Activated naive CD4-positive, alpha-beta T cell treated with anti-CD3 and anti-CD28 coated beads, Interleukin-2, amount 10 ng/mL, durations not matched to agents 5 hours and 36 hours (primary cell): ENCODE measurements at places on chromosomes 5 and 9. TPM values are rescaled to one million over a fixed set of nuclear protein-coding genes. Genes with fewer than 3 reads are reported as not detected.

FAM221B gene
- total RNA-seq = not detected

RGP1 gene
- total RNA-seq = 28.8 TPM

INSL6 gene
- not detected for total RNA-seq

CCL27 gene
- not detected for total RNA-seq

SLC1A1 gene
- total RNA-seq = not detected

GARIN3 gene
- 0.10 TPM for total RNA-seq

CSF2 gene
- total RNA-seq = 2.9 TPM

MCTP1 gene
- total RNA-seq = not detected

MSMP gene
- not detected for total RNA-seq

GALT gene
- total RNA-seq = 126 TPM

BRINP1 gene
- total RNA-seq = not detected

C9 gene
- total RNA-seq = not detected

ENTPD2 gene
- 0.36 TPM for total RNA-seq

PNPLA7 gene
- 7.9 TPM for total RNA-seq

CARD9 gene
- 0.22 TPM for total RNA-seq

PCDHB3 gene
- not detected for total RNA-seq

SV2C gene
- 0.03 TPM for total RNA-seq

BARX1 gene
- 0.76 TPM for total RNA-seq

PWWP2A gene
- total RNA-seq = 26.5 TPM

IL5 gene
- total RNA-seq = 0.48 TPM

SRD5A1 gene
- 13.6 TPM for total RNA-seq

MRPS27 gene
- total RNA-seq = 62.4 TPM

MAMDC4 gene
- total RNA-seq = 14.6 TPM

QRFP gene
- not detected for total RNA-seq

DCANP1 gene
- total RNA-seq = not detected

CMYA5 gene
- 0.19 TPM for total RNA-seq

CPLANE1 gene
- total RNA-seq = 9.4 TPM

CAPSL gene
- not detected for total RNA-seq

SLC25A2 gene
- total RNA-seq = 0.45 TPM

FGFR4 gene
- 0.26 TPM for total RNA-seq

NAIP gene
- total RNA-seq = 20.3 TPM
